Fibroblast of skin of left quadriceps (primary cell): ENCODE measurements at places on chromosomes 16 and 17.

GRCh38 chr16:54928016-54928356, 2.7 kb upstream of the IRX5 start:
- DNase-seq = no peak

DNA sequence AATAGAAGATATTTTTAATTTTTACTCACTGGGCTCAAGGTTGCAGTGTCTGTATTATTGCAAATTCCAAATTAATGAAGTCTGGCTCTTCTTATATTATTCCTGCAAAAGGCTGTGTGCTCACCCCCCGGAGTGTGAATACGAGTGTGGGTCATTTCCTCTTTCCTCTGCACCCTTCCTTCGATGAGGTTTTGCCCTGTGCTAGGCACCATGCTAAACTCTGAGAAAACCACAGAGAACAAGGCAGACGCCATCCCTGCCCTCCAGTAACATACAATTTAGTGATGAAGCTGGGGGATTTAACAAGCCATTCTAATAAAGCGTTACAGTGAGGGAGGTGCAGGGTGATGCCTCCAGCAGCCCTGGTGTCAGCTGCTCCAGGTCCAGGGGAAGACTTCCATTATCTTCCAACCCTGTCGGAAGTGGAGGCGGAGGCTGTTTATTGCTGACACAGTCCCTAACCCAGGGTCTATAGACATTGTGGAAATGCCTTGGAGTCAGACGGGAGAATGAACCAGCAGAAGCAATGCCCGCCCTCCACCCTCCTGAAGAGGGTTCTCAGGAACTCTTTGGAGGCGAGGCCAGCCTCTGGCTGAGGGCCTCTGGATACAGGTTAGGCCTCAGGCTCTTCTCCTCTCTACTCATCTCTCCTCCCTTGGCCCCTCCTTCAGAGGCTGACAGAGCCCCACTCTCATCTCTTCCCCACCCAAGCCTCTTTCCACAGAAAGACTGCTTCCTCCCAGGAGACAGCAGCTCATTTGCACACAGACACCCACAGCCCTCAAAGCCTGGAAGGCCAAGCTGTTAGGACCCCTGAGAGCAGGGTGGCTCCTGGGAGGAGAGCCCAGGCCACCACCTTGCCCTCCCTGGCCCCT, 2.0 kb upstream of the ACE start:
- DNase-seq = no peak

- peak; percentile 64 for DNase-seq
These were observed 58.3 kb downstream of the SREBF1 start for GRCh38 chr17:17778308-17779014.

DNA sequence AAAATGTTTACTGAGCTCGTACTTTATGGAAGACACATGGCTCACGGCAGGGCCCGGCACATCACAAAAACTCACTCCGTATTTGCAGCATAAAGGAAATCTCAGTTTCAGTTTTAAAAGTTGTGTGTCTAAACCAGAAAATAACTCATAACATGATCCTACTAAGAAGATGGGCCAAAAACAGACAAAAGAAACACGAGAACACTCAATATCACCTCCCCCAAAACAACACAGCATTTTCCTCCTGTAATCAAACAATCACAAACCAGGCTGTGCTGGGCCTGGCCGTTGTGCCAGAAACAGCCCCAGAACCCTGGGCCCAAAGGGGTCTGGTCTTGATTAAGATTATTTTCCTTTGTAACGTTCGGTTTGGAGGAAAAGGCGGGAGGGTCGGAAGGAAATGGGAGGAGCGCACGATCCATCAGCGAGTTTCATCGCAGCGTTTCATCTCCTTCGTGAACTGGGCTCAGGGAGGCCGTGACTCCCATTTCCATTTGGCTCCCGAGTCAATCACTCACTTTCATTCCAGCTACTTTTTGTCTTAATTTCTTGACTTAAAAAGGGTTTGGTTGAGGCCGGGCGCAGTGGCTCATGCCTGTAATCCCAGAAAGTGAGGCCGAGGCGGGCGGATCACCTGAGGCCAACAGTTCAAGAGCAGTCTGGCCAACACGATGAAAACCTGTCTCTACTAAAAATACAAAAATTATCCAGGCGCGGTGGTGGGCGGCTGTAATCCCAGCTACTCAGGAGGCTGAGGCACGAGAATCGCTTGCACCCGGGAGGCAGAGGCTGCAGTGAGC, 61.4 kb downstream of the NXN start:
- no peak for DNase-seq

DNA sequence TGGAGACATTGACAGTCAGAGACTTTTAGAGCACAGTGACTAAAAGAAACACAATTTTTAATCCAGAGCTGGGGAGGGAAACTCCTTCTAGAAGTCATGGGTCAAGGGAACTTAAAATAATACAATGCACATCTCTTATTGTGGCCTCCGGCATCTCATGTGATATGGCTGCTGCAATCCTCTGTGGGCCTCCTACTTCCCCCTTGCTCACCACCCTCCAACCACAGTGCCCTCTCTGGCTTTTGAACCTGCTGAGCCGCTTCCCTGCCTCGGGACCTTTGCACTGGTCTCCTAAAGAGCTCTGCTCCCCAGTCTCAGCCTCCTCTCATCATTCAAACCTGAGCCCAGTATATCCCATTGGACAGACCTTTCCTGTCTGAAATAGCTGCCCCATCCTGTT, 47.6 kb downstream of the HS3ST2 start:
- no peak for DNase-seq

DNA sequence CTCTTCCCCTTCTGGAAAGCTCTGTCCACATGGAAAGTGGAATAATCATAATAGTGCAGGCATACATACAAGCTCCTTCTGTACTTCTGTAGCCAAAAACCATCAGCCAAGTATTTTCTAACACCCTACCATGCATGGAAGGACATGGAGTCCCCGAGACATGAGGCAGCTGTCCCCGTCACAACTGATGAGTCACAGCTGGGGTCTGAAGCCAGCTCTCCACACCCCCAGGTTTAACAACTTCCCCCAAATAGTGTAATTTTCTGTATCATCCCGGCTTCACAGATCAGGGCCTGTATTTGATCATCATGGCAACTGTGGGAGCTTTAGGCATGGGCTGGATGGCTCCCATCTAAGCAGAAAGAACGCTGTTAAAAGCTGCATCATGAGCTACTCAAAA, 16.6 kb downstream of the C16orf96 start:
- DNase-seq = no peak

- DNase-seq = no peak
These were observed 381 bp upstream of the HSD11B2 start for GRCh38 chr16:67430504-67430976.

DNA sequence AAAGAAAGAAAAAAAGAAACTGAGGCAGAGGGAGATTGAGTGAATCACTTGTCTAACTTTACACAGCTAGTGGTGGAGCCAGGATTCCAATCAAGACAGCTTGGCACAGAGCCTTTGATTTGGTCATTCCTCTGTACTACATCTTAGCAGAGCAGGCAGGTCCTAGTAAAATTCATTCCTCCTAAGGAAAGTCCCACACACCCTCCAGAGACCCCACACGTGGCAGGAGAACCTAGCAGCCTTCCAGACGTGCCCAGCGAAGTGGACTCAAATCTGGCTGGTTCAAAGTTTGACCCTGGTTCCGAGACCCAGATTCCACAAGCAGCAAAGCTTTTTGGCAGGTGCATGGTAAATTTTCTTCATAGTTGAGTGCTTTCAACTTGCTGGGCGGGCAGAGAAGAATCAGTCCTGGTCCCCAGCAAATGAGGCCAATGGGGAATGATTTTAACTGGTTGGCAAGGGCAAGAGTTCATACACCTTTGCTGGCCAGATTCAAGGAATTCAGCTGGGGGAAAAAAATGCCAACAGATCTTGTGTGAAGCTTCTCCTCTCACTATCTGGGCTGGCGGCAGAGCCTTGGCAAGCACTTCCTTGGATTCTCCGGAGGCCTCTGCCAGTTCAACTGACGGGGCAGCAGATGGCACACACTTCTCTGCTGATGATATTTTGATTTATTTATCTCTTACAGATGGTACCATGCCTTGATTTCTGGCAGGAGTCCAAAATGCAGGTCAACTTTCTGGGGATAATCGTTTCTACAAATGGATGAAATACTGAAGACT, 82.4 kb downstream of the GSG1L start:
- DNase-seq = no peak

GRCh38 chr17:66275651-66276050, 26.8 kb upstream of the PRKCA start:
- peak; percentile 57 for DNase-seq

DNA sequence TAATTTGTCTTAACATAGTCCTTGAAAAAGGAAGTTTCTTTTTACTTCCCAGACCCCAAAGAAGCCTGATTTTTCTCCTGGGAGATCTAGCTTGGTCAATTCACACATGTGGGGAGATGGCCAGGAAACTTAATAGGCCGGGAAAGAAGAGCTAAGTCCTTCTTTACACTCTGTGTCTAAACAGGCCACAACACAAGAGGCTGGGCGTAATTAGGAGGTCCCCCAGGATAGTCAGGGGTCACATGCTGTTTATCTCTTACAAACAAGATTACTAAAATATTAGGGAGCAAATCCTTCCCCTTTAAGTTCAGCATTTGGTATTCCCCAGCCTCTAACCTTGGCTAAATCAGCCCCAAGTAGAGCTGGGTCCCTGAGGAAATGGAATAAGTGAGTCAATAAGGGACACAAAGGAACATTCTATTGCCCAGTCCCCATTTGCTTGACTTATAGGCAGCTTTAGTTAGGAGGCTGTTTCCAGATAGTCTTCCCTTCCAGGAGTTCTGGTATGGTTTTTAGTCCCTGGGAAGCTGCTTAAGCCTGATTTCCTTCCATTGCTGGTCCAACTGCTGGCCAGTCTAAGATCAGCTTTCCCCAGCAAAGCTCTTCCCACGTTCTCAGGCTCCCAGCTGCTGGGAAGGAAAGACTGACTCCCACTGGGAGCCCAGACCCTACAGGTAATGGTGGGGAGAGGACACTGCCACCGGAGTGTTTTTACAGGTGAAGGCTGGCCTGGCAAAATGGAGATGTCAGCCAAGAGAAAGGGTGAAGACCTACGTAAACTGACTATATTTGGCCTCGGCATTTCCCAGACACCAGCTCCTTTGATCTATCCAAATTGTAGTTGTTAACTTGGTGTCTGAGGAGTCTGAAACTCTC, 14.1 kb upstream of the HOXB9 start:
- no peak for DNase-seq

- DNase-seq = peak; percentile 35
These were observed 98.9 kb downstream of the ZNF423 start for GRCh38 chr16:49756775-49757558.

- no peak for DNase-seq
These were observed 2.8 kb downstream of the ST6GALNAC1 start for GRCh38 chr17:76640550-76641380.

DNA sequence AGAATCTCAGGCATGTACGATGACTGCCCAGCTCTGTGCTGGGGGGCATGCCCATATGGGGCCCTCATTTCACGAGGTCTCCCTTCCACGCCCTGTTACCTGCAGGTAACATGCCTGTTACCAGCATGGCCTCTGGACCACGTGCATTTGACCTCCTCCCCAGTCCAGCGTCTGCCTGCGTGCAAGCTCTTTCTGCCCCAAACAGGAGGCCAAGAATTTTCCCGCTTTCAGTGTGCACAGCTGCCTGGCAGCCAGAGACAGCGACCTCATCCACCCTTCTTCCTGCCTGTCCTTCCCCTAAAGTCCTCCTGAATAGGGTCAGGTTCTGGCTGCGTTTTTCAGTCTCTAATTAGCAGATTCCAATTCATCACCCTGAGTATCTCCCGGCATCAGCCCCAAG, 306.5 kb upstream of the ZFHX3 start:
- DNase-seq = no peak

- DNase-seq = no peak
These were observed 411.7 kb downstream of the UTP18 start for GRCh38 chr17:51672065-51672464.

GRCh38 chr17:44345454-44346026, 438 bp downstream of the GRN start:
- DNase-seq = no peak

DNA sequence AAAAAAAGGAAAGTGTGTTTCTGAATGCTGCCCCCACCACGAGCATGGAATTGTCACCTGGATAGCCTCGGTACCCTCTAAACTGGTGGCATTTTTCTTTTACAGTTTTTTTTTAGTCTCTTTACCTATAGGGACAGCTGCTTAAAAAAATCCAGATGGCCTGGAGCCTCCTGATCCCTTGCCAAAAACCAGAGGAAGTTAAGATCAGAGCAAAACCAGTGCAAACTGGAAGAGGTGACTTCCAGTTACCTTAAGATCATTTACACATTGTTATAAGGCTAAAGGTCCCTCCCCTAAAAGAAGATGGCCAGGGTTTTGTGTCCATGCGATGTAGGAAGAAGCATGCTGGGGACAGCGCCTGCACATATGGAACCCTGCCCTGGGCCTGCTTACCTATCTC, 3.5 kb downstream of the MEFV start:
- no peak for DNase-seq

GRCh38 chr17:41539071-41539492, 11.0 kb upstream of the KRT19 start:
- no peak for DNase-seq
